ENCODE measurements at places on chromosomes 12 and 14. TPM values are rescaled to one million over a fixed set of nuclear protein-coding genes. Genes with fewer than 3 reads are reported as not detected.

GRCh38 chr12:62658910-62659309, 192.3 kb downstream of the MON2 start:
- DNase-seq = no peak

Gene EEA1
- 56.7 TPM for total RNA-seq

Gene RERGL
- total RNA-seq = 6.9 TPM

- DNase-seq = peak; percentile 84
These were observed 479 bp downstream of the GPR135 start for GRCh38 chr14:59464486-59465315.

GRCh38 chr14:56552615-56553014, 27.0 kb upstream of the TMEM260 start:
- no peak for DNase-seq

Gene FOXG1
- total RNA-seq = not detected

DNA sequence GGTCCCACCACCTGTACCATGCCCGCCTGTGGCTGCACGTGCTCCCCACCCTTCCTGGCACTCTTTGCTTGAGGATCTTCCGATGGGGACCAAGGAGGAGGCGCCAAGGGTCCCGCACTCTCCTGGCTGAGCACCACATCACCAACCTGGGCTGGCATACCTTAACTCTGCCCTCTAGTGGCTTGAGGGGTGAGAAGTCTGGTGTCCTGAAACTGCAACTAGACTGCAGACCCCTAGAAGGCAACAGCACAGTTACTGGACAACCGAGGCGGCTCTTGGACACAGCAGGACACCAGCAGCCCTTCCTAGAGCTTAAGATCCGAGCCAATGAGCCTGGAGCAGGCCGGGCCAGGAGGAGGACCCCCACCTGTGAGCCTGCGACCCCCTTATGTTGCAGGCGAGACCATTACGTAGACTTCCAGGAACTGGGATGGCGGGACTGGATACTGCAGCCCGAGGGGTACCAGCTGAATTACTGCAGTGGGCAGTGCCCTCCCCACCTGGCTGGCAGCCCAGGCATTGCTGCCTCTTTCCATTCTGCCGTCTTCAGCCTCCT, 1.1 kb downstream of the INHBE start:
- no peak for DNase-seq

DNA sequence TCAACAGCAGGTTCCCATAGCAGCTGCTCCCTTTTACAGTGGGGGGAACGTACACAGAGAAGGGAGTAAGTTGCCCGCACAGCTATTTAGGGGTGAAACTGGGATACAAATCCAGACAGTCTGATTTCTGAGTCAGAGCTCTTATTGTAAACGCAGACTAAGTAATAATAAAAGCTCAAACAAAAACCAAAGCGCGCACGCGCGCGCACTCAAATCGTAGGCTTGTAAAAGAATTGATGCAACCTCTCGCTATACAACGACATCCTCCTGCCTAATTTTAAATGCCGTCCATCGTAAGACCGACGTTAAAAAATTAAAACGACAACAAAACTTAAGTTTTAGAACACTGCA, 747 bp upstream of the DACT1 start:
- peak; percentile 91 for DNase-seq

GRCh38 chr14:61125041-61125866, 144.2 kb downstream of the SLC38A6 start:
- no peak for DNase-seq

DNA sequence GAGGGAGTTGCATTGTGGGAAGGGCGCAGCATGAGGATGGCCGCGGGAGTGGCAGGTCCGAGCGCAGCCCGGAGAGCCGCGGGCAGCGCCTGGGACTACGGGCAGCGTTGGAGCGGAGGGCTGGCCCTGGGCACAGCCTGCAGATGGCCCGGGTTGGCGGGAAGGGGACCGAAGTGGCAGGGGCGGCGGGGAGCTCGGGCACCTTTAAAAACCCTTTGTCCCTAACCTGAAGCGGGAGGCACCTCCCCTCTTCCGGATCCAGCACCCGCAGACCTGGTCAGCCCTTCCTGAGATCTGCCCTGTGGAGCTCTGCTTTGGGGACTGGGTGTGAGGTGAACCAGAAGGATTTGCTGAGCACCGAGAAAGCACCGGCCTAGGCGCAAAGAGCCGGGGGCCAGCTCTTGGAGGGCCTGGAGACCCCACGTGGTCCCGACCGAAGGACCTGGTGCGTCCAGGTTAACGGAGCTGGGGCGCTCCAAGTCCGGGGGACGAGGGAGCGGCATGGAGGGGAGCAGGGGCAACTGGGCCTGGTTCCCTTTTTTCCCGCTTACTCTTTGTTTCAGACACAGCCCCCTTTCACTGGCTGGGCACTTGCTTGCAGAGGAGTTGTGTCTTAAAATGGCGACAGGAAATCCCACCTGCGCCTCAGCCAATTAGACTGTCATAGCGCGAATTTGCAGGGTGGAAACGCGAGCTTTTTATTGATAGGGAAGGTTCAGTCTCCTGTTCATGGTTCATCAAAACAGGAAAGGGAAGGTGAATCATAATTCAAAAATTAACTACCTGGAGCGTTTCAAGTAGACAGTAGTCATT, 792 bp upstream of the SLC38A1 start:
- no peak for DNase-seq

DNA sequence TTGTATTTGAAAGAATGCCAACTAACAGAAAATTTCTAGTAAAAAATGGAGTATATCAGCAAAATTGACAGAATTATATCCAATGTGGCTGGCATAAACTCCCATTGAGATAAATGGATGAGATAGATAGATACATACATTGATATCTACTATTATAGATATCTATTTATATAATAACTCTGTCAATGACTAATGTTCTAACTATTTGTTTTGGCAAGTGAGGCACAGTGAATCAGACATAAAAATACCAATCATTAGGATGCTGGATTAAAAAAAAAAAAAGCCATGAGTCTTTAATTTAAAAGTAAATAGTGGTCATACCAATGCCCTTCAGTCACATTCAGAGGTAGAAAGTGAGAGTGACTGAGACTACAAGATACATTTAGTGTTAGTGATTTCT, 33.7 kb upstream of the GLIPR1 start:
- no peak for DNase-seq

Gene ABCD2
- 0.75 TPM for total RNA-seq

Gene IL31
- total RNA-seq = not detected

- no peak for DNase-seq
These were observed 18.8 kb downstream of the TTC7B start for GRCh38 chr14:90797451-90797850.

All from aorta (tissue), 5 donors.